Globus pallidus (tissue), 1 donor: ENCODE measurements at places on chromosomes 6 and 20.
A peak's percentile ranks its signal among the peaks of the same experiment; 100 is the strongest.

DNA sequence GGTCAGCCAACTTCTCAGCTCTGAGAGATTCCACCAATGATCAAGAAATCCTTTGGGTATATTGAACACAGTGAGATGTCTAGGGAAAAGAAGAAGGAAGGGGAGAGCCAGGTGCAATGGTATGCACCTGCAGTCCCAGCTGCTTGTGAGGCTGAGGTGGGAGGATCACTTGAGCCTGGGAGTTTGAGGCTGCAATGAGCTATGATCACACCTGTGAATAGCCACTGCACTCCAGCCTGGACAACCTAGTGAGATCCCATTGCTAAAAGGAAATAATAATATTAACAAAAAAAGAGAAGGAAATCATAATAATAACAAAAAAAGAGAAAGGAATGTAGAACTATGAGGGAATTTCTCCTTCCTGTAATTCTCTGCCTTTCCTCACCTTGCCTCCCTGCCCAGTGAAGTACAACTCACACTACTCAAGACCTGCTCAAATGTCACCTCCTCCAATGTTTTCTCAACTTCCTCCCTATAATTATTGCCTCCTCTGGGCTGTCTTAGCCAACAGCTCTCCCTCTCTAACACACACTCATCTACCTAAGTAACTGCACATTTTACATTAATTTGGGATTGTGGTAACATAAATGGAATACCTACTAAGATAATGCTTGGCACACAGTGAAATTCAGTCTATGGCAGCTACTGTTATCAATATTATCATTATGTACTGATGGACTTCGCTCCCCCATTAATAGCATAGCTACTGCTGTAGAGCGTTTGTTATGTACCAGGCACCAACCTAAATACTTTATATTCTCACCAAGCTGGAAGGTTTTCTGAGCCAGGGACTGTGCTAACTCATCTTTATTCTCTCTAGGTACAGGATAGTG lies 103.6 kb downstream of the KIF13A start:
- DNase-seq, result peak; percentile 30

GRCh38 chr6:47203938-47204611 lies 105.6 kb downstream of the TNFRSF21 start:
- no peak for DNase-seq

DNA sequence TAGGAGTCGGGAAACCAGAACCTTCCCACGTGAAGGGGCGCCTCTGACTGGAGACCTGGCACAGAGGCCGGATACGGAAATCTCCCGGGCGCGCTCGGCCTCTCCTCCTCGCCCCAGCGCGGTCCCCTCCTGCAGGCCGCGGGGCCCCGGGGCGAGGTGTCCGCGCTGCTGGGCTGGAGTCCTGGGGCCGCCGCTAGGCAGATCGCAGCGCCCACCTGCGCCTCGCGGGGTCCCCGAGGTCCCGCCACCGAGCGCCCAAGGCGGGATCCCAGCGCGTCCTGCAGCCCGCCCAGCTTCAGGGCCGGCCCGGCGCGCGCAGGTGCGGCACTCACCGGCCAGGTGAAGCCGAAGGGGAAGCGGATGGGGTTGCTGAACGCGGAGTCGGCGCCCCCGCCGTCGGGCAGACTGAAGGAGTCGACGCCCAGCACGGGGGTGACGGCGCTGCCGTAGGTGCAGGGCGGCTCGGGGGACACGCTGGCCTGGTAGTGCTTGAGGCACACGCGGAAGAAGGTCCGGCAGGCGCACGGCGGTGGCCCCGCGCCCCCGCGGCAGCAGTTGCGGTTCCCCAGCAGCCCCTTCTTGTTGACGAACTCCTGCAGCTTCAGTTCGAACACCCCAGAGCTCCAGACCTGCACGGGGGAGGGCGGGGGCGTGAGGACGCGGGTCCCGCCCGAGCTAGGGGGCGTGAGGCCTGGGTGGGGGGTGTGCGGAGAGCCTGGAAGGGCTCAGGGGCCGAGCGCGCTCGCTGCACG lies 1.5 kb downstream of the DLL1 start:
- no peak for DNase-seq

DNA sequence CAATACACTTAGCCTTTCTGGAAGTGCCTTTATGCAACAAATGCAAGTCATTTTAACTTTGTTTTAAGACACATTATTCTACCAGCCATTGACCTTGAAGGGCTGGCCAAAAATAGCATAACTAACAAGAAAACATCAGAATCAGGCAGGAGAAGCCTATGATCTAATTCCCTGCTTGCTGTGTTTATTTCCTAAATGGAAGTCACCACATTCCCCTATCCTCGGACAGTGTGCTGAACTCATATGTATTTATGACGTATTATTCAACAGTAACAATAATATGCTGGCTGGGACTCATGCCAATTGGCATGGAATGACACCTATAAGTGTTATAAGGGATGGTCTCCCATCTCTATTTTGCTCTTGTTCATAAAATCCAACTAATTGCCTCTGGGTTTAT lies 140.7 kb downstream of the MAP3K7 start:
- DNase-seq, result no peak

GRCh38 chr6:20661721-20662120 lies 127.5 kb downstream of the CDKAL1 start:
- DNase-seq, result peak; percentile 57

DNA sequence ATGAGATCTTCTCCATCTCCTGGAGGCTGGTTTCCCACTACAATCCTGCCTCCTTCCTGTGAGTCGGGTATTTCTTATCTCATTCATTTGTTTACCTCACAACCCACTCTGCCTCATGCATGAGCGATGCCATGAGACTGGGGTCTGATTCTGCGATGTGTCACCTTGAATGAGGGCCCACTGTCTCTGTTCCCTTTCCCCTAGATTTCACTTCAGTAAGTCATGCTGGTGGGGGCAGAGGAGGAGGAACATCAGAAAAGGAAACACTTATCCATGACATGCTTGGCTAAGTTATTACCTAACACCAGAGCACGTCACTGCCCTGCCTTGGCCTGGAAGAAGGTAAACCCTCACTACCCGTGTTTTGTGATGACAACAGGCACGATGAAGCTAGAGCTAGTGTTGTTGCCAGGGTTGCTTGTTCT lies 337.4 kb upstream of the PRDM1 start:
- no peak for DNase-seq

- peak; percentile 43 for DNase-seq
Observed at GRCh38 chr6:14713008-14713960, 532.6 kb upstream of the JARID2 start.

GRCh38 chr6:55759536-55759935 lies 115.9 kb downstream of the BMP5 start:
- no peak for DNase-seq

GRCh38 chr6:116483616-116484015 lies 22.4 kb downstream of the CALHM6 start:
- no peak for DNase-seq

DNA sequence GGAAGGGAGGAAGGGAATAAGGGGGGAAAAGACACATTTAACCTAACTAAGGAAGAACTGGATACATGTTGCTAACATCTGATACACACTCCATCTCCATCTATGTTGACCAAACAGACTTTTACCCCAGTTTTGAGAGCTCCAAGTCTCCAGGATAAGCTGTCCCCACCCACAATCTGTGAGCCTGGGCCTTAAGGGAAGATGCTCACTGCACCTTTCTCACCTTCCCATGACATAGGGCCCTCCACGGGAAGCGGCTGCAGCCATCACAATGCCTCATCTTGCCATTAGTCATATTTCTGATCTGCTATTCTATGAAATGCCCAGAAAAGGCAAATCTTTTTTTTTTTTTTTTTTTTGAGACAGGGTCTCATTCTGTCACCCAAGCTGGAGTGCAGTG lies 126.6 kb upstream of the SALL4 start:
- DNase-seq, result no peak

GRCh38 chr6:84560436-84561390 lies 203.7 kb downstream of the TBX18 start:
- DNase-seq, result no peak

DNA sequence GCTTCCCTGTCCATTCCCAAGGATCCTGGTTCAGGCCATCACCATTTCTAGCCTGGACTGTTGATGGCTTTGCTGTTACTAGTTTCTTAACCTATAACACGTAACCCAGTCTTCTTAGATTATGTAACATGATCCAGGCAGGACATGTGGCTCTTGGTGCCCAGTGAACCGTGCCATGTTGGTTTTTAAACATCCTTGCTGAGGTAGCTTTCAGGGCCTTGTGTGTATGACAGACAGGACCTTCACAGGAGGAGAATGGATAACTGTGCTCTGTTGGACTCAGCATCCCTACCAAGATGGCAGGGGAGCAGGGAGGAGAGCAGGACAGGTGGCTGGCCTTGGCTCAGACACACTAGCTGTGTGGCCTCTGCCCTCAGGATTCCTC lies 46.8 kb downstream of the PANK2 start:
- no peak for DNase-seq

DNA sequence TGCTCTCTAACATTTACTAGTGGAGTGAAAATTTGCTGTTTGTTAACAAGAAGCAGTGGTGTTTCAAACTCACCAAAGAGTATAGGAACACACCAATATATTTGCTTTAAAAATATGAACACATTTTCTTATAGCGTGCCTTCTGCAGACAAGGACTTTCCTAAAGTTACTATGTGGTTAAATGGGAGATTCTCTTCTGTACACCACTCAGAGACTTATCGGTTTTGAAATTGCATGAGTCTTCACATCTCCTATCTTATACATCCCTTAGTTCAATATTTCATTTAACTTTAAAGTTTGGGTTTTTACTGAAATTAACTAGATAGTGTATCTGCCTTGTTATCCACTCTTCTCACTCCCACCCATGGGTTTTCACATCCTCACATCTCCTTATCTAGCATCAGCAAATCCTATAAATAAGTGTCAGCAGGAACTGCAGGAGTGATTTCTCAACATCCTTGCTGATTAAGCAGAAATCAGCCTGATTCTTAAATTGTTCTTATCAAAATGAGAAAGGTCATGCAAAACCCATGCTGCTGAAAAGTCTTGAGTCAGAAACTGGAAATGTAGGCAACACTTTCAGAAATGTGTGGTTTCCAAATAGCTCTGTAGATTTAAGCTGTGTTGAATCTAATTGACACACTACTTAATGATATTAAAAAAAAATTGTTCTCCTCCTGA lies 1075.6 kb upstream of the GJE1 start:
- no peak for DNase-seq

DNA sequence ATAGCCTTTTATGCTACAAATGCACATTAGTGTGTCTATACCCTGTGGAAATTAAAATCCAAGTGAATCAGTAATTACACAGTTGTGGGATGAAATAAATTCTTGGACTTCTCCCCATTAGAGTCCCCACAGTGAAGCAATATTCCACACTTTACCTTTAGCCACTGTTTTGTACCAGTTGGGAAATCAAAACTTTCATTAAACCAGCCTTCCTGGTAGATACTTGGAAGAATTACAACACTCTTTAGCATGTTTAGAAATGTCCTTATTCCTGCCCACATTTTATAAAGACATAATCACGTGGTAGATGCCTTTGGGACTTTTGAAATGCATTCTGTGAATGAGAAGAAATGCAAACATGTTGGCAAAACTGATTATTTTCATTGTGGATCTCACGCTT lies 49.0 kb upstream of the ANKEF1 start:
- DNase-seq, result no peak

GRCh38 chr6:109483735-109484057 lies 677 bp upstream of the ZBTB24 start:
- no peak for DNase-seq

DNA sequence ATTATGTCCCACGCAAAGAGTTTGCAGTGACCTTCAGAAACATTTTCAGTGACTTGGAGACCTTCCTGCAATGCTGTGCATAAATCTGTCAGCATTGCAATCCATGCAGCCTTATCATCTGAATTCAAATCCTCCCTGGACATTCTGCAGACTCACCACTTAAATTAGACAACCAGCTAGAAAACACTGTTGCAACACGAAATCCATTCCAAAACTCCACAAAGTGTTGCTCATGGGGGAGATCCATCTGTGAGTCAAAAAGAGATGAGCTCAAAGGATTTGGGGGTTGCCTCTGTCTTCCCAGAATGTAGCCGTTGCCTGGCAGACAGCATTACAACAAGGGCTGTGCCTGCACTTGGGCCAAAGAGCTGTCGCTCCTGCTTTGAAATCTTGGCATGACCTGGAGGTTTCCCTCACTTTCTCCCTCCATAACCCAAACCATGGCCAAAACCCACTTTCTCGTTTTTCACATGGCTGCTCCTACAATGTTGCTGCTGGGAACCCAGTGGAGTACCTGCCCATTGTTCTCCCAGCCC lies 163.5 kb upstream of the CDYL start:
- DNase-seq, result no peak

- DNase-seq, result peak; percentile 35
Observed at GRCh38 chr6:52640170-52640569, 30.7 kb upstream of the TMEM14A start.
